ENCODE measurements at places on chromosomes 7 and 10.

GRCh38 chr7:93242106-93242505 lies 9.9 kb downstream of the VPS50 start:
- DNase-seq, result no peak

- DNase-seq, result no peak
Observed at GRCh38 chr10:25076506-25077177, 60.2 kb downstream of the THNSL1 start.

- no peak for DNase-seq
Observed at GRCh38 chr7:141225916-141226618, 152.2 kb downstream of the TMEM178B start.

- no peak for DNase-seq
Observed at GRCh38 chr7:138943061-138943460, 38.1 kb downstream of the KIAA1549 start.

DNA sequence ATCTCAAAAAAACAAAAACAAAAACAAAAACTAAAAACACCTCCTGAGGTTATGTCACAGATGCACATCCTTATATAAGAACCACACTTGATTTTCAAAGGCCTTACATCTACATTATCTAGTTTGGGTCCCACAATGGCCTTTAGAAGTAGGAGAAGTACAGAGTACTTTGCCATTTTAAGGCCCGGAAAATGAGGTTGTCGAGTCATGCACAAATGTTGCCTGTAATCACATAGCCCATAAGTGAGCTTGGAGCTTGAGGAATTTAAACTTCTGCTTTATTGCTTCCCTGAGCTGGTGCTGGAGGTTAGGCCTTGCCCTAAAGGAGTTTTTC lies 9.7 kb upstream of the MKRN1 start:
- DNase-seq, result no peak

DNA sequence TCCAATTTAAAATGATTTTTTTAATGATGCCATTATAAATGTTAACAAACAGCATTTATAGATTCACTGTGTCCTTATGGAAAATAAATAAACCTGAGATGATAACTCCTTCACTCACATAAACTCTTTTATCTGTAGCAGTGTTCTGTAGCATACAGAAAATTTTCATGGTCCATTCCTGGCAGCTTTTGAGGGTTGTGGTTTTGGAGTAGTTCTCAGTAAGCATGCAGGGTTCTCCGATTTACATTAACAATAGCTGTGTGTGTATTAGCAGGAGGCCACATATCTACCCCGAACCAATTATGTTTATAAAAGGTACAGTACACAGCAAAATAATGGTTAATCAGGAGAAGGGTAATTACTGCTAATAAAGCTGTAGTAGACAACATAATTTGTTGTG lies 162.7 kb downstream of the CDCA7L start:
- no peak for DNase-seq

DNA sequence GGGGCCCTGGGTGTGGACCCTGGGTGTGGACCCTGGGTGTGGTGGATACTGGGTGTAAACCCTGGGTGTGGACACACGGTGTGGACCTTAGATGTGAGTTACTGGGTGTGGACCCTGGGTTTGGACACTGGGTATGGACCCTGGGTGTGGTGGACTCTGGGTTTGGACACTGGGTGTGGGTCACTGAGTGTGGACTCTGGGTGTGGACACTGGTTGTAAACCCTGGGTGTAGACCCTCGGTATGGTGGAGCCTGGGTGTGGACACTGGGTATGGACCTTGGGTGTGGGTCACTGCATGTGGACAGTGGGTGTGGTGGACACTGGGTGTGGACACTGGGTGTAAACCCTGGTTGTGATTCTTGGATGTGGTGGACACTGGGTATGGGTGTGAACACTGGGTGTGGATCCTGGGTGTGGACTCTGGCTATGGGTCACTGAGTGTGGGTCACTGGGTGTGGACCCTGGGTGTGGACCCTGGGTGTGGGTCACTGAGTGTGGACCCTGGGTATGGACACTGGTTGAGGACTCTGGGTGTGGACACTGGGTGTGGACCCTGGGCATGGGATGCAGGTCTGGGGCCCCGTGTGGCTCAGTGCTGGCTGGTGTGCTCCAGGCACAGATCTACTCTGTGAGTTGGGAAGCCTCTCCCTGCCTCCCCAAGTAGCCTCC lies 356.2 kb downstream of the GLRX3 start:
- DNase-seq, result no peak

DNA sequence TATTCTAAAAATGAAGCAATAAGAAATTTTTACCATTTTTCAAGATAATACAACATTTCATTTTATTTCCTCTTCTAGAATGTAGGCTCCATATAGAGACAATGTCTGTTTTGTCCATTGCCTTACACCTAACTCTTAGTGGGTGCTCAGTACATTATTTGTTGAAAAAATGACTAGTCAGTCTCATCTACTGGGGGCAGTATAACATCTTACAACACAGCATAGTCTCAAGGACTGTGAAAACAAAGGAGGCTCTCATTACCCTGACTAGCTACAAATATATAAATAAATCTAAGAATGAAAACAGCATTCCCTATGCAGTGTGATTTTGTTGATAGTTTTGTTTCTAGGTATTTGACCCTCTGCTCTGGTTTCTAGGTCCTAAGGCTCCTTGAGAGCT lies 11.6 kb downstream of the CRPPA start:
- no peak for DNase-seq

GRCh38 chr7:129550693-129551360 lies 48.5 kb downstream of the SMKR1 start:
- DNase-seq, result no peak

DNA sequence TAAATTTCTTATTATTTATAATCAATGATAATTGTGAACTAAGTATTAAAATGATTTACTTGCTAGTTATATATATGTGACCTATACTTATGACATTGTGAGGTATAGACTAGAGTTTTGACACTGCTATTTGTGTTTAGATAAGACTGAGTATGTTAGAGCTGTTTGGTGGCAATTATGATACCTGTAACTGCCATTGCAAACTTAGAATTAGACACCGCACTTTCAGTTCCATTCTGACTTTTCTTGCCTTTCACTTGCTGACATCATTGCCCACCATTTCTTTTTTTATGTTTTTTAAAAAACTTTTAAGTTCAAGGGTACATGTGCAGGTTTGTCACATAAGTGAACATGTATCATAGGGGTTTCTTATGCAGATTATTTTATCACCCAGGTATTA lies 214.5 kb downstream of the MBL2 start:
- no peak for DNase-seq

- DNase-seq, result no peak
Observed at GRCh38 chr10:8095959-8096358, 41.5 kb downstream of the GATA3 start.

DNA sequence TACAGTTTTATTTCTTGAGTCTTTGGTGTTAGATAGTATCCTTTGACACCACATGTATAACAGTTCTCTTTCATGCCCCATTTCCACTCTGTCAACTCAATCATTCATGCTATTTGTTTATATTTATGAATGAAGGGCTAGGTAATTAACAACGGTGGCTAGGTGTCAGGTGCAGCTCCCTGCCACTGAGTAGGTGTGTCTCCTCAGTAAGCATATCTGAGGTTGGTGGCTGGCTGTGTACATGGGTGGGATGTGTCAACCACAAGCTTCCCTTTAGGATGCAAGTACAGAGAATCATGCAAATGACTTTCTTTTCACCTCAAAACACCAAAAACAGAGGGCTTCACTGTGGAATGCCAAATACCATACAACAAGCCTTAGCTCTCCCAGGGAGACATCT lies 83.4 kb downstream of the ZNF365 start:
- DNase-seq, result no peak

DNA sequence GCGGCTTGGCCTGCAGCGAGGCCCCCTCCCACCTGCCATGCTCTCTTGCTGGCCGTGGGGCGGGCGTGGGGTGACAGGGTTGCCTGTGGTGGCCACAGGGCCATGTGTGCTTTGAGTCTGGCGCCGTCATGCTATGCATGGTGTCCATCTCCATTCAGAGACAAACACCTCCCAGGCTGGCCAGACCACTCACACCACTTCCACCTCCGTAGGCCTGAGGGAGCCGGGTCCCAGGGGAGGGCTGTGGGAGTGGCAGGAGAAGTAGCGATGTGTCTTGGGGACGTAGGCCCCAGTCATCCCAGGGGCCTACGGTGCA lies 65.5 kb downstream of the DNAJB6 start:
- DNase-seq, result no peak

DNA sequence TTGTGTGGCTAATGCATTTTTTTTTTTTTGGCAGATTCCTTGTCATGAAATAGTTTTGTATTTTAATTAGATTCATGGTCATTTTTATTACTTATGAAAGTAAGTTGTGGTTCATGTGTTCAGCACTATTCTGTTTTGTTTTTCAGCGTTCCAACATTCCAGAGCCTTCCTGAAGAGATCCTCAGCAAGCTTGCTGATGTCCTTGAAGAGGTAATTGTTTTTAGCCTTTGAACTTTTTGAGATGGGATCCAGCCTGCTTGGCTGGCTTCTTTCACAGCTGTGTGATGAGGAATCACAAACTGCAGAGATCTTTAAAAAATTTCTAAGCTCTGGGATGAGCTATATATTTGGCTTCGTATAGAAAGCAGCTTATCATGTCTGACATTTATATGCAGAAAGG lies 208.0 kb upstream of the CSTF2T start:
- no peak for DNase-seq

DNA sequence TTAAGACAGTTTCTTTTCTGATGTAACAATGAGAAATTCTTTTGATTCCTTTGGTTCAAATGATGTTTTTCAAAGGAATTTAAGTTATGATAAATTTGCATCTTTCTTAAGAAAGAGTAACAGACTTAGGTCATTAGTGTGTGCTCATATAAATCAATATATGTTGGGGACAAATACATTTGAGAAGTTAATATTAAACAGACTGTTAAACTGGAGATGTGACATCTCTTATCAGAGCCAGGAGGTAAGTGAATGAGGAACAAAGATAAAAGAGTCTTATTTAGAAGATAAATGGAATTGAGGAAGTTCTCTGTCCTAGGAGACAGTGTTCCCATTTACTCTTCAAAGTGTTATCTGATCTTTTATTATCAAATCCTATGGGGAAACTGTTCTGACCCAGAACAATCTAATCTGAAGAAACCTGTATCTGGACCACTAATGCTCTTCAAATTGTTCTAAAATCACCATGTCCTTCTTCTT lies 104.8 kb upstream of the LAMB4 start:
- no peak for DNase-seq

DNA sequence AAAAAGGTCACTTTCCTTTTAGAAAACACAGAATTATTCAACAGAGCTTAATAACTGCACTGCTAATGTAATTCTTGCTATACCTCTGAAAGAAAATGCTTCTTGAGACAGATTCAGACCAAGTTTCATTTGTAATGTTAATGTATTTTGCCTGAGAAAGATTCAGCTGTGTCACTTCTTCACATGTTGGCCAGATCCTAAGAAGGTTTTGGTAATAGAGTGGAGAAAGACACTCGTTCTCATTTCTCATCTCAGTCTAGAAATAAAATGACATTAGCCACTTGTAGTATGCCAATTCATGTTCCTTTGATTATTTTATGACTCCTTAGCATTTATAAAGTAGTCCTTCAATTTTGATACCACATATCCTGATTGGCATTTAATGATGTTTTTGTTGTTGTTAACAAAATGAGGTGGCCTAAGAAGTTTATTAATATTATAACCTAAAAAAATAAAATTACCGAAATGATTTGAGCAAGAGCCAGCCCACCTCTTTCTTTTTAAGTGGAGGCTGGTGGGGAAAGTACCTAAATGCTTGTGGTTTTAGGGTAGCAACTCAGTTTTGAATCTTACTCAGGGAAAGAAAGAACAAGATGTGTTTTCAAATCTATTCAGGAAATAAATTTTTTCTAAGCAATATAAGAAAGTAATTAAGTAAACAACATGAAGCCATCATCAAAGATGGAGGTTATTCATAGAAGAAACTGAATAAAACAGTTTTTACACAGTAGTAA lies 16.4 kb upstream of the ELAPOR2 start:
- DNase-seq, result no peak

DNA sequence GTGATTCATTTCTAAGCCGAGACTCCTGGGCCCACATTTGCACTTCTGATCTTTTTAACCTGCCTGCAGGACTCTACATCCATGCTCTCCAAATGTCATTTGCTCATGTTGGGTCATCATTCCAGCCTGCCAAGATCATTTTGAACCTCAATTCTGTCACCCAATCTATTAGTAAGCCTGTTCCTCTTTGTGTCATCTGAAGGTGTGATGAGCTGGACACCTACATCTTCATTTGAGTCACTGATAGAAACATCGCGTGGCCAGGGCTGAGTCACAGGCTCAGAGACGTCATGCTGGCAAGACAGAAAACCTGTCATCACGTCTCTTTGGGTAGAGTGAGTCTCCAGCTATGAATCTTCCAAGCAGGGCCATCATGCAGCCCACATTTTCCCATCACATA lies 65.3 kb upstream of the SLF2 start:
- DNase-seq, result no peak

- DNase-seq, result no peak
Observed at GRCh38 chr7:12303062-12303461, 92.0 kb downstream of the TMEM106B start.

DNA sequence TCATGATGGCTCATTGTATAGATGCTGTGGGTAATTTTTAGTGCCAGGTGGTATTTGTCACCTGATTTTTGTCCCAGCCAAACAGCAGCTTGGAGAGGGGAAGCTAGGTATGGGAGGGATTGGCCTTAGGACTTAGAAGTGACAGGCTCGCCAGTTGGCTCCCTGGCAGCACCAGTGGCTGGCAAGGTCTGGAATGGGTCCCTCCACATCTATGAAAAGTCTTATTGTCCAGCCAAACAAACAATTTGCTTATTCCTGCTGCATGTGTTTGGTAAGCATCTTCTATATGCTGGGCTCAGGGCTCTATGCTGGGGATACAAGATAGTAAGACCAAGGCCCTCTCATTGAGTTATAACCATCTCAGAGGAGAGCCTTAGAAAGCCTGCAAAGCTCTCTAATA lies 42.5 kb downstream of the SORCS3 start:
- no peak for DNase-seq

- no peak for DNase-seq
Observed at GRCh38 chr7:112400141-112400540, 50.1 kb upstream of the IFRD1 start.

DNA sequence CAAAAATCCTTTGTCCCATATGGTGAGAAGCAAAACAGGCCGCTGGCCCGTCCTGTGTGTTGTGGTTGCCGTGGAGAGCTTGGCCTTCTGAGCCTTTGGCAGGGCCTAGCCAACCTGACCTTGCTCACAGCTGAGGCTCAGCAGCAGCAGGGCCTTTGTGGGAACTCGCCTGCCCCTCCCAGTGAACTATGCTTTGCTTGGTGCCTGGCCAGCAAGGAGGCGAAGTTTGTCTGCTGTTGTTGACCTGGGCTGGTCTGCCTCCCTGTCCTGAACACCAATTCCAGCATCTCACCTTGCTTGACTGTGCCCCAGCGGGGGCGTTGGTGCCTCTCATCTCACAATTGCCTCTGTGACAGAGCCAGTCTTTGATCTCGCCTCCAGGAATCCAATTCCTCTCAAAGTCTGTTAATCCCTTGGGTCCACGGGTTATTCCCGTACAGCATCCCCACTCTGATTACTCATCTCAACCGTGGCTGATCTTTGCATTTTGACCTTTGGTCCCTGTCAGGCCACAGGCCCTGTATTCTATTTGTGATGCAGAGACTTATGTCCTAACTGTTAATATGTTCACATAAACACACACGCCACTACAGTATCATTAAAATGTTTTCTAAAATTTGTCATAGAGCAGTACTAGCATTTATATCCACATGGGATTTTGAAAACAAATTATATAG lies 22.6 kb downstream of the EPDR1 start:
- no peak for DNase-seq

All from activated naive CD8-positive, alpha-beta T cell treated with anti-CD3 and anti-CD28 coated beads, Interleukin-2, amount 10 ng/mL, durations not matched to agents 7 days and 5 days (primary cell).